ENCODE measurements at places on chromosomes 5 and 9. TPM values are rescaled to one million over a fixed set of nuclear protein-coding genes. Genes with fewer than 3 reads are reported as not detected.

FAM153A gene
- total RNA-seq = not detected

FOXD4L5 gene
- total RNA-seq = not detected

STPG3 gene
- not detected for total RNA-seq

CYSTM1 gene
- total RNA-seq = 12.9 TPM

IFT74 gene
- 12.6 TPM for total RNA-seq

SPINK13 gene
- not detected for total RNA-seq

LCN1 gene
- total RNA-seq = not detected
